Heart left ventricle (tissue), 16 donors: ENCODE measurements at places on chromosomes 2 and 18. TPM values are rescaled to one million over a fixed set of nuclear protein-coding genes. Genes with fewer than 3 reads are reported as not detected.

Gene MBP
- polyA plus RNA-seq: 11.3 TPM

DNA sequence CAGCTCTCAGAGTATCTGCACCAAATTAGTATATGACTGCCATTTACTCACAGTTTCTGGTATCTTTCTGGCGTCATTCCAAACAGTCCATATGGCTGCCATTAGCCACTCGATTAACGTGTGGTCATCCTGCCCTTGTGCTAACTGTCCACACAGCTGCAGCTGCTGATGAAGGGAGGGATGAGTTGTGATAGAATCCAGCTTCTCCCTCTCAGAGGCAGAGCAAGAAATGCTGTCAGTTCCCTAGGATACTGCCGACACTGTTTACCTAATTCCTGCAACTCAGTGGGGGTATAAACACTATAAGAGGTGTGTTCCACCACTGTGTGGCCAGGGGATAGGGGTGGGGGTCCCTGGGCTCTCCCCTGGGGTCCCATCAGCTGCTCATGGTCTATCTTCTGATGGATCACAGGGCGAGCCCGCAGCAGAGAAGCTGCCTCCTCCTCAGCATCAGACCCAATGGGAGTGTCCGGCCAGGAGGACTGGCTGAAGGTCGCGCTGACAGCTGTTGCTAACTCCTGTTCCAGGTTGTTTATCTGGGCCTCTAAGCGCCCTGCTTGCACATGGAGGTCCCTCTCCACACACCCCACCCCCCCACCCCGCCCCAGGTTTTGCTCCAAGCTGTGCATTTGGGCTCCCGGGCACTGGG lies 17.3 kb upstream of the KLHL23 start:
- H3K4me1 ChIP-seq: peaks cover 25% of the 10 kb centered on the region
- H3K4me3 ChIP-seq: no peak overlapping the region
- no peaks in the 10 kb centered on the region for H3K27me3 ChIP-seq
- no peaks in the 10 kb centered on the region for H3K36me3 ChIP-seq
- H3K27ac ChIP-seq: no peak overlapping the region
- no peak for DNase-seq

Gene CDH7
- not detected for polyA plus RNA-seq

Gene EIF5B
- 109 TPM for polyA plus RNA-seq

GRCh38 chr2:160918906-160919503 lies 241.2 kb upstream of the TANK start:
- H3K4me3 ChIP-seq: no peak overlapping the region
- H3K4me1 ChIP-seq: peaks cover 24% of the 10 kb centered on the region
- H3K27ac ChIP-seq: no peak overlapping the region
- DNase-seq: peak; percentile 68
- H3K27me3 ChIP-seq: no peaks in the 10 kb centered on the region
- no peaks in the 10 kb centered on the region for H3K36me3 ChIP-seq

DNA sequence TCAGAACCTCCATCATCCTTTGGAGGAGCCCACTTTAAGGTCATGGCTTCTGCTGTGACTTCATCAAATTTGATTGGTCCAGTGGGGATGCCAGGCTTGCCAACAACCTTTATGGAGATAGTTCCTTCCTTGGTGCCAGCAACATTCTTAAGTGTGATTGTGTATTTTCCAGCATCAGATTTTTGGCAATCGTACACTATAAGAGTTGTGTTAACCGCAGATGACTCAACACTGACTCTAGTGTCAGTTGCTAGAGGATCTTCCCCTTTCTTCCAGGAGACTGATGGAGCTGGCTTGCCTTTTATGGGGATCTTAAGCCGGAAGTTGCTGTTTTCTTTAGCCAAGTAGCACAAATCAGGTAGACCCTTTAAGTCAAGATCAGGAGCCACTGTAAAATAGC lies 98.7 kb downstream of the PLEKHA3 start:
- no peaks in the 10 kb centered on the region for H3K27me3 ChIP-seq
- H3K4me3 ChIP-seq: no peak overlapping the region
- no peak for DNase-seq
- no peak overlapping the region for H3K27ac ChIP-seq
- H3K4me1 ChIP-seq: no peaks in the 10 kb centered on the region

- no peaks in the 10 kb centered on the region for H3K4me1 ChIP-seq
- H3K36me3 ChIP-seq: no peaks in the 10 kb centered on the region
- no peak overlapping the region for H3K4me3 ChIP-seq
- no peak for DNase-seq
- H3K27ac ChIP-seq: no peak overlapping the region
Measured at GRCh38 chr2:36262581-36262980, 93.0 kb upstream of the CRIM1 start.

- no peaks in the 10 kb centered on the region for H3K4me1 ChIP-seq
- H3K27ac ChIP-seq: no peak overlapping the region
Measured at GRCh38 chr2:16201848-16202247, 261.5 kb downstream of the MYCN start.

- H3K27me3 ChIP-seq: no peaks in the 10 kb centered on the region
- no peak for DNase-seq
- H3K36me3 ChIP-seq: no peaks in the 10 kb centered on the region
- no peaks in the 10 kb centered on the region for H3K4me1 ChIP-seq
- no peak overlapping the region for H3K4me3 ChIP-seq
Measured at GRCh38 chr2:180124273-180125139, 117.4 kb upstream of the CWC22 start.

GRCh38 chr2:174117951-174118930 lies 130.1 kb downstream of the OLA1 start:
- no peaks in the 10 kb centered on the region for H3K27me3 ChIP-seq
- DNase-seq: no peak
- no peak overlapping the region for H3K27ac ChIP-seq

DNA sequence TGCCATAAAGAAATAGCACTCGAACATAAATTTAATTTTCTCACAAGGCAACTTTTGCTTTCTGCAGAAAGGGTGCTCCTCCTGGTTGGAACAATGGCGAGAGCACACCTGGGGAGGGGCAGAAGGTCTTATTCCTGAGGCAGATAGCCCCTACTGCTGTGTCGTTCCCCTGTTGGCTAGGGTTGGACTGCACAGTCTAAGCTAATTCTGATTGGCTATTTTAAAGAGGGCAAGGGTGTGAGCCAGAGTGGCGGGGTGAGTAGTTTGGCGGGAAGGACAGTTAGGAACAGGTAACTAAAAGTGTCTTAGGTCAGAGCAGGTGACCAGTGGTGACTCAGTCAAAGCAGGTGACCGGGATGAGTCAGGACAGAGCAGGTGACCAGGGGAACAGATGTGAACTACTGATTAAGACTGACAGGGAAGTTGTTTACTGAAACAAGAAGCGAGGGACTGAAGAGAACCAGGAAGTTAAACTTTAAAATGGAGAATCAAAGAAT lies 49.7 kb upstream of the AGAP1 start:
- H3K4me3 ChIP-seq: no peak overlapping the region
- H3K36me3 ChIP-seq: no peaks in the 10 kb centered on the region
- DNase-seq: no peak
- H3K27ac ChIP-seq: no peak overlapping the region
- no peaks in the 10 kb centered on the region for H3K4me1 ChIP-seq

- no peaks in the 10 kb centered on the region for H3K36me3 ChIP-seq
- H3K27ac ChIP-seq: peak overlapping the region; percentile 41
- DNase-seq: no peak
- peaks cover 35% of the 10 kb centered on the region for H3K4me1 ChIP-seq
- H3K27me3 ChIP-seq: no peaks in the 10 kb centered on the region
- peak overlapping the region; percentile 16 for H3K4me3 ChIP-seq
Measured at GRCh38 chr2:172462849-172463381, 35.5 kb downstream of the ITGA6 start.

Gene DYSF
- 25.5 TPM for polyA plus RNA-seq

DNA sequence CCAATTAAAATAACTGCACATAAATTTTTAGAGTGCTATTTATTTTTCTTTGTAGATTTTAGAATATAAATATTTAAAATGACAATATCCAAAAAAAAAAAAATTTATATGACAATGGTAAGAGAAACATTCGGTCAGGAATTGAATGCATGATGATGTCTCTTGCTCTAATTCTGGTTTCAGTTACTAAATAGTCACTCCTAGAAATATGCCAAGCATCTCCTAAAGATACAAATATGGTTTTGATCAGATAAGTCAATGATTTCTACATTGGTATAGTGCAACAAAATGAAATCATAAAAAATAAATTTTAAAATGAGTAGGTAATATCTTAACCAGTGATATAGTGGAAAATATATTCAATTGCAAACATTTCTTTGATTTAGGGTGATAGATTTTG lies 95.9 kb upstream of the ACKR3 start:
- no peak overlapping the region for H3K27ac ChIP-seq
- DNase-seq: no peak
- H3K27me3 ChIP-seq: peaks cover 4% of the 10 kb centered on the region
- H3K4me1 ChIP-seq: no peaks in the 10 kb centered on the region
- H3K36me3 ChIP-seq: no peaks in the 10 kb centered on the region
- no peak overlapping the region for H3K4me3 ChIP-seq

Gene DHX57
- 7.5 TPM for polyA plus RNA-seq

GRCh38 chr2:74703373-74703772 lies 49.3 kb downstream of the SEMA4F start:
- no peak for DNase-seq
- H3K4me1 ChIP-seq: peaks cover 9% of the 10 kb centered on the region
- no peaks in the 10 kb centered on the region for H3K27me3 ChIP-seq
- no peaks in the 10 kb centered on the region for H3K36me3 ChIP-seq
- no peak overlapping the region for H3K27ac ChIP-seq
- no peak overlapping the region for H3K4me3 ChIP-seq

Gene NAT8
- polyA plus RNA-seq: not detected

GRCh38 chr2:21035282-21035973 lies 8.4 kb downstream of the APOB start:
- H3K27me3 ChIP-seq: no peaks in the 10 kb centered on the region
- H3K27ac ChIP-seq: no peak overlapping the region
- H3K4me3 ChIP-seq: no peak overlapping the region

DNA sequence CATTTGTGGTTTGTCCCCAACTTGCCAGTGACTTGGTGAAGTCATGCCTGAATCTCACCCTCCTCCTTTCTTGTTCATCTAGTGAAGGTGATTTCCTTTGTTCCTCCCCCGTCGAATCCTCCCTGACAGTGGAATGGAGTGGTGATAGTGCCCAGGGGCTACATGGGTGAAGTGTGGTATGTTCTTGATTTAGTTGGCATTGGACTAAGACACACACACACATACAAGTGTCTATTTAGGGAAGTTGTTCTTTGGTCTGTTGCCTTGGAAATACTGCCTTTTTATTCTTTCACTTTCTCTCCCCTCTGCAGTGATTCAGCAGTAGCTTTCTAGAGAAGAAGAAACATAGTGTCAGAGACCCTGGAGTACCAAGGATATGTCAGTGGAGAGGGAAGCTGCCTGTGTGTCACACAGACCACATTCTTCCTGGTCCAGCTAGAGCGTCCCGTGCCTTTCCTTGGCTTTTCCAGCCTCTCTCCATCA lies 10.9 kb downstream of the INPP4A start:
- H3K4me3 ChIP-seq: no peak overlapping the region
- H3K27me3 ChIP-seq: no peaks in the 10 kb centered on the region
- peaks cover 51% of the 10 kb centered on the region for H3K4me1 ChIP-seq
- DNase-seq: no peak
- peaks cover 11% of the 10 kb centered on the region for H3K36me3 ChIP-seq

GRCh38 chr2:67646714-67647333 lies 249.7 kb downstream of the ETAA1 start:
- H3K4me3 ChIP-seq: no peak overlapping the region
- no peaks in the 10 kb centered on the region for H3K27me3 ChIP-seq
- H3K36me3 ChIP-seq: no peaks in the 10 kb centered on the region

GRCh38 chr2:44055664-44056063 lies 59.9 kb upstream of the LRPPRC start:
- H3K36me3 ChIP-seq: no peaks in the 10 kb centered on the region
- no peaks in the 10 kb centered on the region for H3K4me1 ChIP-seq
- H3K27me3 ChIP-seq: no peaks in the 10 kb centered on the region
- no peak overlapping the region for H3K27ac ChIP-seq

GRCh38 chr2:178114462-178114861 lies 2.2 kb downstream of the RBM45 start:
- no peak overlapping the region for H3K4me3 ChIP-seq
- peaks cover 4% of the 10 kb centered on the region for H3K4me1 ChIP-seq
- H3K36me3 ChIP-seq: peaks cover 34% of the 10 kb centered on the region

Gene CCDC93
- polyA plus RNA-seq: 17.6 TPM

- no peak overlapping the region for H3K4me3 ChIP-seq
- DNase-seq: no peak
- H3K27me3 ChIP-seq: no peaks in the 10 kb centered on the region
Measured at GRCh38 chr2:110804915-110805314, 72.5 kb downstream of the ACOXL start.

Gene CFAP221
- 0.18 TPM for polyA plus RNA-seq

DNA sequence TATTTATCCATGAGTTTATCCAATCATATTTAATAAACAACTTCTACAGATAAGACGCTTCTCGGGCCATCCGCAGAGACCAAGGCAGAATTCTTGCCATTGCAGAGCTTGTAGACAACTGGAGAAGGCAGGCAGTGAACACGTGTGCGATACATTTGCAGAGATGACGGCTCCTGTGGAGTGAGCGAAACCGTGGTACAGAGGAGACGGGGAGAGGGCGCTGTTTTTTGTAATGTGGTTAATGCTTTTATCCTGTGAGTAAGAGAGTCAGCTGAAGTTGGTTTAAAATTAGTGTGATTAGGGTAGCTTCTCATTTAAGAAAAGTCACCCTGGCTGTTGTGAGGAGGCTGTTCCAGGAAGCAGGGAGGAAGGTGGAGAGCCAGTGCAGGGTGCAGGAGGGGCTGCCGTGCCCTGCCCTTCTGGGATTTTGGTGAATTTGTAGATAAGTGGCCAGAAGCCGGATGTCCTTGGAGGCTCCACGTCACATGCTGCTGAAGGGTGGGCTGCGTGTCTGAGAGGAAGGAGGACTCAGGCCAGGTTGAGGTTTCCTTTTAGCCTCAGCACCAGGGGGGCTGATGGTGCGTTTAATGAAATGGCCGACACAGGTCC lies 151.4 kb downstream of the SNTG2 start:
- no peaks in the 10 kb centered on the region for H3K4me1 ChIP-seq
- no peaks in the 10 kb centered on the region for H3K36me3 ChIP-seq
- H3K27ac ChIP-seq: no peak overlapping the region
- H3K4me3 ChIP-seq: no peak overlapping the region
- H3K27me3 ChIP-seq: no peaks in the 10 kb centered on the region

GRCh38 chr2:60976875-60977561 lies 40.5 kb upstream of the PEX13 start:
- DNase-seq: no peak
- no peak overlapping the region for H3K27ac ChIP-seq
- H3K4me1 ChIP-seq: no peaks in the 10 kb centered on the region

Gene KATNAL2
- 3.1 TPM for polyA plus RNA-seq

DNA sequence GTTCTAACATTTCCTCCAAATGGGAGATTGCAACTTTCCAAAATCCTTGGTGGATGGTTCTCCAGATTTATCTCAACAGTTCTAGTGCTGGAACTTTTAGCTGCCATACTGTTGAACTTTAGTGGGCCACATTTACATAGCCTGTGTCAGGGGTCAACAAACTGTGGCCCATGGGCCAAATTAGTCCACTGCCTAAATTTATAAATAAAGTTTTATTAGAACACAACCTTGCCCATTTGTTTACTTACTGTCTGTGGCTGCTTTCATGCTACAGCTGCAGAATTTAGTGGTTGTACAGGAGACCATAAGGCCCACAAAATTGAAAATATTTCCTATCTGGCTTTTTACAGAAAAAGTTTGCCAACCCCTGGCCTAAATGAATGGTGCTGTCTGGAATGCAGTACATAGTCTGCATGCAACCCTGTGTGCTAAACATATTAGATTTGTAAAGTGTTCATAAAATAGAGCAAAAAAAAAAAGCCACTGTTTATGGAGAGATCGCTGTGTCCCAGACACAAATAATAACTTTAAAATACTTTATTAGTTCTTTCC lies 30.3 kb downstream of the MGAT5 start:
- DNase-seq: no peak
- no peaks in the 10 kb centered on the region for H3K36me3 ChIP-seq
- H3K27ac ChIP-seq: no peak overlapping the region
- H3K4me1 ChIP-seq: peaks cover 21% of the 10 kb centered on the region
